ENCODE measurements at places on chromosomes 1 and 21.

DNA sequence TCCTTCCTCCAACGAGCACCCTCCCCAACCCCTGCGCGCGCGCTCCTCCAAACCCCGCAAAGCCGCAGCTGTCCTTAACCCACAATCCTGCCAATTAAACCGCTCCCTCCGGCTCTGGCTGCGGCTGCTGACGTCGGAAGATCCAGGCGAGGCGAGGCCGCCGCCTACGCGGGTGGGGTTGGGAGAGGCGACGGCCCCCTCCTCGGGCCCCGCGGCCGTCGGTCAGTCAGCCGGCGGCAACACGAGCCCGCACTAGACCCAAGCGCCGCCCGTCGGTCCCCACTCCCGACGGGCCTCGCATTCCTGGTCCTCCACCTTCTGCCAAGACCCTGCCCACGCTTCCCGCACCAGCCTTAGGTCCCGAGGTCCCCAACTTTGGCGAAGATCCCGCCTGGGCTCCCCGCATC, 75.4 kb downstream of the VWA5B1 start:
- no peak for DNase-seq

GRCh38 chr1:197093226-197093885, 26.3 kb upstream of the F13B start:
- no peak for DNase-seq

GRCh38 chr21:16476056-16476825, 746.5 kb downstream of the USP25 start:
- DNase-seq, result no peak

DNA sequence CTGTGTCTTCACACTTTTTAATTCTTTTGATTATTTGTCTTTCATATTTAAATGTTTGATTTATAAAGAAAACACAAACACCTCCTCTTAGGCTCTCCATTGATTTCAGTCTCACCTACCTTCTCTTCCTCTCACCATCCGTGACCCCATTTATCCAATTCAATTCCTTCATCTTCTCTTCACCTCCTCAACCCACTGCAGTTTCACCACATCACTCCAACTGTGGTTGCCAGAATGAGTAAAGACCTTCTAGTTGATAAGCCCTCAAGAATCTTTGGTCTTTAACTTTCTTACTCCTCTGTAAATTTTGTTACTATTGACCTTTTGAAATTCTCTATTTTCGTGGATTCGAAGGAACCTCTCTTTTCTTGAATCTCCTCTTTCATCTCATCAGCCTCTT, 260.7 kb downstream of the CHRM3 start:
- DNase-seq, result no peak

GRCh38 chr1:44282704-44283426, 69.6 kb downstream of the DMAP1 start:
- DNase-seq, result no peak

GRCh38 chr1:83574791-83575190, 424.1 kb downstream of the TTLL7 start:
- DNase-seq, result no peak

GRCh38 chr1:150322310-150322709, 977 bp downstream of the PRPF3 start:
- no peak for DNase-seq

DNA sequence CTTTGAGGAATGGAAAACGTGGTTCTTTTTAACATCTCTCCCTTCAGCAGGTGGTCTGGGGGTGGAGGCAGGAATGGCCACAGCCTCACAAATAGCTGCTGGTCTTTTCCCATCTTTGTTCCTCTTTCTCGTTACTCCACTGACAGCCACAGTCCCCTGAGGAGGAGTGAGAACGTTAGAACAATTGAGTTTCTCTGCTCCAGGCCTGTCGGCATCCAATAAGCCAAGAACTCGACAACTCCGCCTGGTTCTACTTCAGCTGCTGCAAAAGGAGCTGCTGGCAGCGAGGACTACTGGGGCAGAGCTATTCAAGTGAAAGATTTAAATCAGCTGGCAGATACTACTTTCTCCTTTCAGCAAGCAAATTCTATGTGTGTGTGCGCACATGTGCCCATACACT, 169.5 kb upstream of the GALNT2 start:
- DNase-seq, result no peak

DNA sequence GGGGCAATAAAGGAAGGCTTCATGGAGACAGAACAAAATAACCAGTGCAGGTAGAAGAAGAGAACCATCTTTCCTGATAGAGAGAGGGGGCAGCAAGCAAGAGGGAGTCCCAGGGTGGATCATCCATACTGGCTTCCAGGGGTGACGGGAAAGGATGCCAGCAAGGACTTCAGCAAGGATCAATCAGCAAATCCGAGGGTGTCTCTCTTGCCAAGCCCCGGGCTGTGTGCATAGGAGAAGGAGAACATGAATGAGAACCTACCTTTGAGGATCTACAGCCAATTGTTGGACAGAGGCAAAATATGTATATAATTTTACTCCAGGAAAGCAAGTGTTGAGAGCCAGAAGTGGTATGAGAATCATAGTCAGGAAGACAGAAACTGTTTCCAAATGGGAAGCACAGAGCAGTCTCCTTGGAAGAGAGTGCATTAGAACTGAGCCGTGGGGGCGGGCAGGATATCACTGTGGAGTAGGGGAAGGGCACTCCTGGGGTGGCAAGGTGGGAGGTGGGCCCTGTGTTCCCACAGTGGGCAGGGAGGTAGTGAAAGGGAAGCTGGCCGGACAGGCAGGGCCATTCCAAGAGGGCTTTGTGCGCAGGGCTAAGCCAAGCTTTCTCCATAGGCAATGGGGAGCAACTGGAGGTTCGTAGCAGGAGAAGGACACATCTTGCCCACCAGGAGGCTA, 1.1 kb upstream of the S100A9 start:
- DNase-seq, result no peak

- DNase-seq, result no peak
Observed at GRCh38 chr1:212513586-212513985, 80.9 kb downstream of the NENF start.

DNA sequence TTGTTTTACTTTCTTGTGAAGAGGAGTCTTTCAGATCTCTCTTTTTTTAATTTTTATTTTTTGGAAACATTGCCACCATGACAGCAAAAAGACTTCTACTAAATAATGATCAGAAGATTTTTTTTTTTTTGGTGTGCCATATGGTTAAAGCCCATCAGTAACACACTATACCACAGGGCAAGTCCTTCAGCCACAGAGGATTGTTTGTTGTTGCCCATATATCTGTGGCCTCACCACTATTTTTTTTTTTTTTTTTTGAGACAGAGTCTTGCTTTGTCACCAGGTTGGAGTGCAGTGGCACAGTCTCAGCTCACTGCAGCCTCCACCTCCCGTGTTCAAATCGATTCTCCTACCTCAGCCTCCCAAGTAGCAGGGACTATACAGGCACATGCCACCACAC, 29.2 kb downstream of the UAP1 start:
- no peak for DNase-seq
